Mammary epithelial cell (primary cell): ENCODE measurements at places on chromosomes 2 and 18. TPM values are rescaled to one million over a fixed set of nuclear protein-coding genes. Genes with fewer than 3 reads are reported as not detected.

COLEC12 gene
- not detected for polyA plus RNA-seq

ECEL1 gene
- polyA plus RNA-seq, result not detected

- peak; percentile 85 for DNase-seq
These were observed 384.0 kb downstream of the NBAS start for GRCh38 chr2:15177103-15177502.

DNA sequence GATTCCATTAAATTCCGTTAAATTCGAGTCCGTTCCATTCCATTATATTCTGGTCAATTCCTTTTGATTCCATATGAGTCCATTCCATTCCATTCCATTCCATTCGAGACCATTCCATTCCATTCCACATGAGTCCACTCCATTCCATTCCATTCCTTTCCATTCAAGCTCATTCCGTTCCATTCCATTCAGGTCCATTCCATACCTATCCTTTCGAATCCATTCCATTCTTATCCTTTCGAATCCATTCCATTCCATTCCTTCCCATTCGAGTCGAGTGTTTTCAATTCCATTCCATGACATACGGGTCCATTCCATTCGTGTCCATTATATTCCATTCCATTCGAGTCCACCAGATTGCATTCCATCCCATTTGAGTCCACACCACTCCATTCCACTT lies 1127.4 kb downstream of the RPIA start:
- DNase-seq, result no peak

DNA sequence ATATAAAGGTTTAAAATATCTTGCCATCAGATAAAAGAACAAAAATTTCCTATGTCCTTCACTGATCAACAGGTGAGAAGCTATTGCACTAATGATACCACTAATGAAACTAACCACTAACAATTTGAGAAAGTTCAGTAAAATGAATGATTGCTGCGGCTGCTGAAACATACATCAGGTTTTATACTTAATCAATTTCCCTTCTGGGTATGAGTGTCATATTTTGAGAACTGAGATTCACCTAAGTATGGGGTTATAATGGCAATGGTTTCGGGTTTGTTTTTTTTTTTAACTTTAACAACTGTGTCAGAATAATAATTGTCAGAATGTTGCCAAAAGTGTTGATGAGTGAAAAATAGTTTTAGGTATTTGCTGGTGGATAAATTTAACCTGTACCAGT lies 151.3 kb upstream of the SLC39A10 start:
- DNase-seq, result no peak

DNA sequence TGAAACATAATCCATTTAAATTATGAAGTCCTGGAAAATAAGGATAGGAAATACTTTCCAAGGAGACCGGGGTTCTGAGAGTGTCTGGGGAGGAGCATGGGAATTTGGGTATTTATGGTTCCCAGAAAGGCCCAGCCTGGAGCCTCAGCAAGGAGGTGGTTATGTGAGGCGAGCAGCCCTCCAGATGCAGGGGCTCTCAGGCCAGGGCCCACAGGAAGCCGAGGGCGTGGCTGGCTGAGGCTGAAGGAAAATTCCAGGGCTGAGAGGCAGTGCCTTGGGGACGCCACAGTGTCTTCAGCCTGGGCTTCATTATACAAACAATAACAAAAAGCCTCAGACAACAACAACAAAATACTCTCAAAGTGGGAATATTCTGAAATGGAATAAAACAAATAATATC lies 86.9 kb upstream of the SERPINE2 start:
- DNase-seq, result no peak

- peak; percentile 57 for DNase-seq
These were observed 249.0 kb downstream of the TRIB2 start for GRCh38 chr2:12965540-12966269.

GRCh38 chr2:147482111-147482895 lies 362.5 kb upstream of the ACVR2A start:
- DNase-seq, result no peak

DNA sequence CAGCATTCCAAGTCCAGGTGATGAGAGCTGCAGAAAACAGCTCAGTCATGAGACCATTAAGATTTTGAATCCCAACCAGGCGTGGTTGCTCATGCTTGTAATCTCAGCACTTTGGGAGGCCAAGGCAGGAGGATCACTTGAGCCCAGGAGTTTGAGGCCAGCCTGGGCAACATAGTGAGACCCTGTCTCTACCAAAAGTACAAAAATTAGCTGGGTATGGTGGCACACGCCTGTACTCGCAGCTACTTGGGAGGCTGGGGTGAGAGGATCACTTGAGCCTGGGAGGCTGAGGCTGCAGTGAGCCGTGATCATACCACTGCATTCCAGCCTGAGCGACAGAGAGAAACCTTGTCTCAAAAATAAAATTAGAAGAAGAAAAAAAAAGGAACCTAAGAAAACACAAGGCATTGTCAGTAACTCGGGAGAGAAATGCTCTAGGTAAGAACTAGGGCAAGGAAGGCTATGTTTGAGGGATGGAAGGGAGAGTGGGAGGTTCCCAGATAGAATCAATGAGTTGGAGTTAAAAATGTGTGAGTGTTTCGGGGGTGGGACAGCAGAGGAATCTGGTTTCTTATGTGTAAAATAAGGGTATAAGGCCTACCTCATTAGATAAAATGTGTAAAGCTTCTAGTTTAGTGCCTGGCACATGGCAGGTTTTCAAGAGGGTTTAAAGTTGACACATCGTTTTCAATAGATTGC lies 23.3 kb upstream of the MTA3 start:
- DNase-seq, result no peak

- DNase-seq, result no peak
These were observed 318.1 kb upstream of the NT5C1B start for GRCh38 chr2:18907508-18907907.
